ENCODE measurements at places on chromosomes 16 and 17.

DNA sequence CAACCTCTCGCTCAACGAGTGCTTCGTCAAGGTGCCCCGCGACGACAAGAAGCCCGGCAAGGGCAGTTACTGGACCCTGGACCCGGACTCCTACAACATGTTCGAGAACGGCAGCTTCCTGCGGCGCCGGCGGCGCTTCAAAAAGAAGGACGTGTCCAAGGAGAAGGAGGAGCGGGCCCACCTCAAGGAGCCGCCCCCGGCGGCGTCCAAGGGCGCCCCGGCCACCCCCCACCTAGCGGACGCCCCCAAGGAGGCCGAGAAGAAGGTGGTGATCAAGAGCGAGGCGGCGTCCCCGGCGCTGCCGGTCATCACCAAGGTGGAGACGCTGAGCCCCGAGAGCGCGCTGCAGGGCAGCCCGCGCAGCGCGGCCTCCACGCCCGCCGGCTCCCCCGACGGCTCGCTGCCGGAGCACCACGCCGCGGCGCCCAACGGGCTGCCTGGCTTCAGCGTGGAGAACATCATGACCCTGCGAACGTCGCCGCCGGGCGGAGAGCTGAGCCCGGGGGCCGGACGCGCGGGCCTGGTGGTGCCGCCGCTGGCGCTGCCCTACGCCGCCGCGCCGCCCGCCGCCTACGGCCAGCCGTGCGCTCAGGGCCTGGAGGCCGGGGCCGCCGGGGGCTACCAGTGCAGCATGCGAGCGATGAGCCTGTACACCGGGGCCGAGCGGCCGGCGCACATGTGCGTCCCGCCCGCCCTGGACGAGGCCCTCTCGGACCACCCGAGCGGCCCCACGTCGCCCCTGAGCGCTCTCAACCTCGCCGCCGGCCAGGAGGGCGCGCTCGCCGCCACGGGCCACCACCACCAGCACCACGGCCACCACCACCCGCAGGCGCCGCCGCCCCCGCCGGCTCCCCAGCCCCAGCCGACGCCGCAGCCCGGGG is 1.3 kb downstream of the FOXC2 start:
- no peak for DNase-seq

GRCh38 chr17:5562661-5563360 is 21.5 kb downstream of the NLRP1 start:
- no peak for DNase-seq

DNA sequence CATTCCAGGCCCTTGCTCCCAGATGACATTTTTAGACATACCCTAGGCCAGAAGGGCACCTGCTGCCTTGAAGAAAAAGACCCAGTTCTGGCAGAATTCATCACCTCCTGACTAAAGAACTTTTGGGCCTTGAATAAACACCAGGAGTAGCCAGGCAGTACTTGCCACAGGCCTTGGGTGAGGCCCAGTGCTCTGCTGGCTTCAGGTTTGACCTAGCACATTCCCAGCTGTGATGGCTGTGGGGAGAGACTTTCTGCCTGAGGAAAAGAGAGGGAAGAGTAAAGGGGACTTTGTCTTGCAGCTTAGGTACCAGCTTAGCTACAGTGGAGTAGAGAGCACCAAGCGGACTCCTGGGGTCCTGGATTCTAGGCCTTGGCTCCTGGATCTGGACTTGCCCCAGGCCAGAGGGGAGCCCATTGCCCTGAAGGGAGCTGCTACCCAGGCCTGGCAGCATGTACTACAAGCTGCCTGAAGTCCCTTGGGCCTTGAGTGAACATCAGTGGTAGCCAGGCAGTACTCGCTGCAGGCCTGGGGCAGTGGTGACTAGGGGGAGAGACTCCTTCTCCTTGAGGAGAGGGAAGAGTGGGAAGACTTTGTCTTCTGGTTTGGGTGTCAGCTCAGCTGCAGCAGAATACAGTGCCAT is 44.3 kb downstream of the ABCA8 start:
- no peak for DNase-seq

GRCh38 chr17:77499699-77500435 is 359.1 kb downstream of the SEC14L1 start:
- no peak for DNase-seq

- DNase-seq: no peak
Observed at GRCh38 chr17:46092991-46093390, 93.9 kb downstream of the STH start.

DNA sequence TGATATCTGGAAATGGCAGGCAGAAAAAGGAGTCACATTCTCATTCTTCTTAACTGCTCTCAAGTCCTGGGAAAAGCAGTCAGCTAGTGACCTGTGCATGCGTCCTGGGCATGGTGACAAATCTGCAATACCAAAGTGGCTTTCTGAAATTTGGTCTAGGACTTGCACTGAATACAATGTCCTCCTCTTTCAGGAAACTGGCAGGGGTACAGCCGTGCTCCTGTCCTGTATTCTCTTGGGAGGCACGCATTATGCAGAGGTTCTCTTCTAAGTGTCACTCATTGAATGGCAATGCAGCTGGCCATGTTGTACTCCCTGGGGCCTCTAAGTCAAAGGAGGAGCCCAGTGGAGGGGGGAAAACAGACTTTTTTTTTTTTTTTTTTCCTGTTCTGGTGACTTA is 10.6 kb downstream of the PHF12 start:
- DNase-seq: no peak

DNA sequence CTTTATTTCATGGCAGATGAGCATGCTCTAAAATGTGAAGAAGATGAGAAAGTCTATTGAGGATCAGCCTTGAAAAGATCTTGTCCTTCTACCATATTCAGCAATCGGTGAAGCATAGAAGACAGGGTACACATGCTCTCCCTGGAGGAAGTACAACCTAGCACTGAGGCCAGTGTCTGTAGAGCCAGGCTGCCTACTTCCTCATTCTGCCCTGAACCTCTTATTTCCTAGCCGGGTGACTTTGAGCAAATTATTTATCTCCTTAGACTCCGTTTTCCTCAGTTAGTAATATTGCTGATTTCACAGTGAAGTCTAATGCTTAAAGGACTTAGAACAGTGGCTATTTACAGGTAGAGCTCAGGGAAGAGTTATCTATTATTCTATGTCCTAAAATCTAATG is 58.4 kb downstream of the TMEM100 start:
- no peak for DNase-seq

DNA sequence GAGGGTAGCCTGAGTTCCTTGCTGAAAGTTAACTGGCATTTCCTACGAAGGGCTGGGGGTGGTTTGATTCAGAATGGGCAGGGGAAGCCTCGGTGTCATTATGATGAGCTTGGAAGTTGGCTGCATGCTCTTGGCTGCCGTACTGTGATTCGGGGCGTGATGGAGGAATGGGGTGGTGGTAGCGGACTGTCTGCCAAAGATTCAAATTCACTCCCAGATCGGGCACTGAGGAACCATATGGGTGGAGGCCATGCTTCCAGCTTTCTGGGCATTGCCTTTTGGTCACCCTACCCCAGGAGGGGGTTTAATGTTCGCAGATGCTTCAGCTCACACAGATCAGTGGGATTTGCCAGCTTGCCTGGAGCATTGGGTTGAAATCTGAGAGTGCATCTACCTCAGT is 492.8 kb upstream of the EEF2KMT start:
- no peak for DNase-seq

- DNase-seq: no peak
Observed at GRCh38 chr17:4969047-4969550, 1.5 kb upstream of the SPAG7 start.

DNA sequence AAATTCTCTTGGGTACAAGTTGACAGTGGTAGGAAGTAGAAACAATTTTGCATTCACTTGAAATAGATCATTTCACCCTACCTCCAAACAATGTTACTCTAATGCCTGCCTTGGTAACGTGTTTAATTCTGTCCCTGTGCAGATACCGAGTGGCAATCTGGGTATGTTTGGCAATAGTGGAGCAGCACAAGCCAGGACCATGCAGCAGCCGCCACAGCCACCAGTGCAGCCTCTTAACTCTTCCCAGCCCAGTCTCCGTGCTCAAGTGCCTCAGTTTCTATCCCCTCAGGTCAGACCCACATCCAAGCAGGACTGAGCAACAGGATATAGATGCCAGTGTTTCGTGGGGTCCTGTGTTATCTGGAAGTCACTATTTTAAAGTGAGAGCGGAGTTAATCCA is 49.3 kb downstream of the TMC6 start:
- DNase-seq: no peak

GRCh38 chr17:38352245-38353085 is 821 bp downstream of the SOCS7 start:
- no peak for DNase-seq

All from NCI-H1048 (cell line).